Testis (tissue), 5 donors: ENCODE measurements at places on chromosomes 5 and 9.

- peak; percentile 14 for DNase-seq
Observed at GRCh38 chr5:20972419-20972925, 984.5 kb upstream of the CDH18 start.

DNA sequence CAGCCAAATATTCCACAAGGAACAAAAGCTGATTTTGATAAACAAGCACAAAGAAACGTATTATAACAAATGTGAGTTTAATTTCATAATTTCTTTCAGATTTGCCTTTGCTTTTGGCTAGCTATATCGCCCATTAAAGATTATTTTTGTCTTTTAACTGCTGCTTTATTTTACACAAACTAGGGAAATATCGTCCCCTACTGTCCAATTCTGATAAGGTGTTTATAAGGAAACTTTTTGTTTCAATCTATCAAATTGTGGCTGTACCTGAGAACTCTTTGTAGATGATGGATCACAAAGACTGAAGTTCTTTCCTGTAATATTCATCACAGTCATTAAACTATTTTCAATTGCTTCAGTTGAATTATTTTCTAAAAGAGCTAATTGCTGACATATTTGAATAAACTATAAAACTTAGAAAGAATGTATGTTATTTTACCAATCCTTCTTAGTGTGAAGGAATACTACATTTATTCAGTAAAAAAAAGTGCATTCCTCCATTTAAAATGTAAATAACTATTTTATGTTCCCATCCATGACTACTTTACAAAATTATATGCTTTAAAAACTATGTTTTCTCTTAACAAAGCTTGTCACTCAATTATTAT, 431.3 kb upstream of the ITGA1 start:
- DNase-seq, result no peak

DNA sequence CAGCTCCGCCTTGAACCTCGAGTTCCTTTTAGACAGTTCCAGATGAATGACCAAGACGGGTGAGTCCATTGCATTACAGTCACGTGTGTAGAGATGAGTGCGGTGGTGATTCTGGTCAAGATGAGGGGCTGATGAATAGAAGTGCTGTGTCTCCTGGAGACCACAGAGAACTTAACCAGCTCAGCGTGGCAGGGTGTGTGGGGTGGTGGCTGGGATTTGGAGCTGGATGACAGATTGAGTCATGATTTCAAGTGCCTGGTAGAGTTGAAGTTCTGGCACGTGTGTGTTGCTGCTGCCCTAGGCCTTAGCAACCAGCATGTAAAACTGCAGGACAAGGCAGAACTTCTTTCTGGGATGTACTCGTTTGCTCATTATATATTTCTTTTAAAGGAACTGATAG, 53.3 kb downstream of the PRRC2B start:
- DNase-seq, result no peak

DNA sequence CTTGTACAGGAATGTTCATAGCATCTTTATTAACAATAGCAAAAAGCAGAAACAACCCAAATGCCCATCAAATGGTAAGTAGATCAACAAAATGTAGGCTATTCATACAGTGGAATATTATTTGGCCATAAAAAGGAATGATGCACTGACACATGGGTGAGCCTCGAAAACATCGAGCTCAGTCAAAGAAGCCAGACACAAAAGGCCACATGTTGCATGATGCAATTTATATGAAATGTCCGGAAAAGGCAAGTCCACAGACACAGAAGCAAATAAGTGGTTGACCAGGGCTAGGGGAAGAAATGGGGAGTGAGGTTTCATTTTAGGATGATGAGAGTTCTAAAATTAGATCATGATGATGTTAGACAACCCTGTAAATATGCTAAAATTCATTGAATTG, 16.5 kb upstream of the SLC2A8 start:
- DNase-seq, result no peak

DNA sequence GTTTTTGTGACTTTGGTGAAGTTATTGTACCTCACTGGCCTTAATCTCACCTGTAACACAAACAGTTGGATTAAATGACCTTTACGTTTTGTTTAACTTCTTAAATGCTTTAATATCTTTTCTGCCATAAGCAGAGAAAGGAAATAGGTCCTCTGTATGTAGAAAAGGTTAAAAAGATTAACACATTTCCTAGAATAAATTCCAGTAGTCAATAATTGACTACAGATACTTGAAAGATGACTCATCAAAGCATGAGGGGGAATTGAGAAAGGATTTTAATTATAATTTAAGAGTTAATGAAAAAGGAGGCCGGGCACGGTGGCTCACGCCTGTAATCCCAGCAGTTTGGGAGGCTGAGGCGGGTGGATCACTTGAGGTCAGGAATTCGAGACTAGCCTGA, 35.8 kb upstream of the CMYA5 start:
- no peak for DNase-seq

DNA sequence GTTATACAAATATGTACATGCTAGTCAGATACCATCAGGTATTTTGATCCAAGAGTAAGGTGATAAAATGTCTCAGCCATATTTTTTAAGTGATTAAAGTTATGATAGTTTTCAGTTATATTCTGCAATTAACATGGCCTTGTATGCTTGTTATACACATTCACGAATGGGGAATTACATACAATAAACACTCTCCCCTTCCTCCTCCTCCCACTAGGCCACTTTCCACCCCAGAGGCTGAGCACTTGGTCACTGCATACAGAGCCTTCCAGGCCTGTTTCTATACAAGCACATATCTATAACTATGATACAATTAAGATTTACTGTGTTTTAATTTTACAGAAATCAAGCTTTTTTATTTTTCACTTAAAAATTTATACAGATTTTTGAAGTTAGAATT, 104.7 kb upstream of the PIK3R1 start:
- DNase-seq, result no peak

DNA sequence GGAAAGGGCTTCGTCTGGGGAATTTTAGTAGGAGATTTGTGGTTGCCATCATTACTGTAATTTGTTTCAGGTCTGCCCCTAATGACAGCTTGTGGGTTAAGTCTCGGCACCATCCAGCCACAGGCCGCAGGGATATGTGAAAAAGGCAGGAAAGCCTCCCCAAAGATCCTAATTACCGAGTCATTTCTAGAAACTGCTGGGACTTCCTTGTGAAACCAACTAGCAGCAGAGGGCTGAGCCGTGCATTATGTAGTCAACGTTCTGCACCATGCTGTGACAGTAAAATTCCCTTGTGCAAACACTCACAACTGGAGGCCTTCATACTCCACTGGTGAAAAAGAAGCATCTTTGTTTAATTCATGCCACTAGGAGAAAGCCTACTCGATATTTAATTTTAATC, 230.3 kb downstream of the MPDZ start:
- DNase-seq, result no peak

DNA sequence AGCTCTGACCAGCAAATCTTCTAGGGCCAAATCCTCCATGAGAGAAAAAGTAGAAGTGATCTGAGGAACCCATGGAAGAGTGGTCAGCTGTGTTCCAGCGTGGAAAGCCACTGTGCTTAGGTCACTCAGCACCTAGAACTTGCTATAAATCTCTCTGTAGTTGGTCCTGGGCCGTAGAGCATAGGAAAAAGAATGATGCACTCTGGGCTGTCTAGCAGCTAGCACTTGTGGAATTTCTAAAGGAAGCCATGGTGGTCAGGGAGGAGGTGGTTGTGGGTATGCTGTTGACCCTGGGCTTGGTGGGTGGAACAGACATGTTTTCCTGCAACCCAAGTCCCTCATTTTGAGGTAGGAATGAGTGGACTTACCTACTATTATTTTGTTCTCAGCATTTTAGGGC, 48.1 kb downstream of the GGTA1 start:
- no peak for DNase-seq

GRCh38 chr9:71765693-71766092, 2.6 kb downstream of the CEMIP2 start:
- DNase-seq, result no peak

DNA sequence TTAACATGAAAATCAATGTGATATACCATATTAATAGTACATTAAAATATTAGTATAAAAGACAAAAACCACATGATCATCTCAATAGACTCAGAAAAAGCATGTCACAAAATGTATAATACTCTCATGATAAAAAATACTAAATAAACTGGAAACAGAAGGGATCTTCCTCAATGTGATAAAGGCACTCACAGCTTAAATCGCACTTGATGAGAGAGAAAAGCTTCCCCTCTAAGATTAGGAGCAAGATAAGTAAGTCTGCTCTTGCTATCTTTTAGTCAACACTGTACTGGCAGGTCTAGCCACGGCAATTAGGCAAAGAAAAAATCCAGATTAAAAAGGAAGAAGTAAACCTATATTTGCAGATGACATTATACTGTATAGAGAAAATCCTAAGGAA, 21.8 kb upstream of the MSH3 start:
- no peak for DNase-seq

GRCh38 chr5:66417781-66418180, 178.4 kb upstream of the MAST4 start:
- no peak for DNase-seq

DNA sequence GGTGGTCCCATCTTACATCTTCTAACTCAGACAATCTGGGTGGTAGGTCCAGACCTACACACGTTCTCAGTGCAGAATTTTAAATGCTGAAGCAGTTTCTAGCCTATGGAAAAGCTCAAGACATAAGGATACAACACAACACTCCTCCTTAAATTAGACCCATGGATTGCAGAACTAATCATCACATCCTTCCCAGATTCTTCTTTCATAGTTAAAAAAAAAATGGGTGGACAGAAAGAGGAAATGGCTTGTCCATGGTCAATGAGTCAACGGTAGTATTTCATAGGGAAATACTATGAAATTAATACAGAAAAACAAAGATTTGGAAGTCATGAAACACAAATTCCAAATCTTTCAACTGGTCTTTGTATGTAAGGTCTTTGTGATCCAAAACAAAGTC, 106.9 kb downstream of the PAPPA start:
- no peak for DNase-seq

- DNase-seq, result peak; percentile 61
Observed at GRCh38 chr9:121735065-121735792, 83.8 kb downstream of the DAB2IP start.

DNA sequence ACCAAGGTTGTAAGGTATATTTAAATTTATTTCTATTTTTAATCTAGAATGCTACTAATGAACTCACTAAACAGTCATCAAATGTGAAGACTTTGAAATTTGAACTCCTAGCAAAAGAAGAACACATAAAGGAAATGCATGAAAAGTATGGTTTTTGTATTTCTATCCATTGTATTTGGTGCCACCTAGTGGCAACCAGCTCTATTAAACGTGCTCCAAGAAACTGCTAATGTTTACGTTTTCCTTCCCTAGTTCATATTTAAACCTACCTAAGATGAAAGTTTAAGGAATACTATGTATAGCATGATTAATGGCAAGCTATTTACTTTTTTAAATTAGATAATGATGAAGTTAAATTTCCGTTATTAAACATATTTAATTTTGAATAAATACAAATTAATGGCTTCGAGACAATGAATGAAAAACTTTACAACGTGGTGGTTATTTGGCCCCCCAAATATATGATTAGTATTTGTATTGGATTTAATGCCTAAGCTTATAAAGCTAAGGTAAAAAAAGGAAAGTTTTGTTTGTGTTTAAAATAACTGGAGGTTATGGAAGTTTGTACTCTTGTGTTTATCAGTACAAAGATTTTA, 115.9 kb upstream of the SH3GL2 start:
- peak; percentile 65 for DNase-seq

- no peak for DNase-seq
Observed at GRCh38 chr5:180629831-180630382, 19.5 kb downstream of the FLT4 start.

GRCh38 chr9:86531273-86531970, 177.2 kb upstream of the TUT7 start:
- DNase-seq, result no peak

DNA sequence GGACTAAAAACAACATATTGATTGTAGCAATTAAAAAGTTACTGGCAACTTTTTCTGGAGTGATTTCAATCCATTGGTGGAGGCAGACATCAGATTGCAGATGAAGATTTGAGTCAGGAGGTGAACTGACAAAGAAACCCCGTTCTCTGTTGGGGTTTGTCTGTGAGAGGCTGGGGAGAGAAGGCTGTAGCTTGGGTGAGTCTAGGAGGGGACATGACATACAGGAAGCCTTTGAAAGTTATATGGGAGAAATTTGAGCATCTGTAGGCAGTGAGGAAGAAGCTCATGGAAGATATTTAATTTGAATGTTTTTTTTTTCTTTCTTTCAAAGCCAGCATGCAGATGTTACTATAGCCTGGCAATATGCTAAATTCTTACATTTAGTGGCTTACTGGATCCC, 26.0 kb downstream of the KDM4C start:
- DNase-seq, result no peak

DNA sequence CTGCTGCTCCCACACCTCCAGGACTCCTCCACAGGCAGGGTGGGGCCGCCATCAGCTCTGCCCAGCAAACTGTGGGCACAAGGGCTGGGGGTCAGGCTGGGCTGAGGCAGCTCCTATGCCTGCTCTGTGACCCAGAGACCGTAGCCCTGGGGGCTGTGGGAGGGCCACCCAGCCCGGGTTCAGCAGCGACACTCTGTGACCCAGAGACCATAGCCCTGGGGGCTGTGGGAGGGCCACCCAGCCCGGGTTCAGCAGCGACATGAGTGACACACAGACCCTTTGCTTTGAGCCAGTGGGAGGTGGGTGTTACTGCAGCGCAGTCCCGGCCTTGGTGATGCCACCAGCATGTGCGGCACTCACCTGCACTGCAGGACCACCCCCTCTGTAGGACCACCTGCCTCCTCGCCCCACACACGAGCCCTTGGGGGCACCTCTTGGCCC, 118.9 kb upstream of the LPCAT1 start:
- no peak for DNase-seq
